ENCODE measurements at places on chromosomes 1 and 21.

DNA sequence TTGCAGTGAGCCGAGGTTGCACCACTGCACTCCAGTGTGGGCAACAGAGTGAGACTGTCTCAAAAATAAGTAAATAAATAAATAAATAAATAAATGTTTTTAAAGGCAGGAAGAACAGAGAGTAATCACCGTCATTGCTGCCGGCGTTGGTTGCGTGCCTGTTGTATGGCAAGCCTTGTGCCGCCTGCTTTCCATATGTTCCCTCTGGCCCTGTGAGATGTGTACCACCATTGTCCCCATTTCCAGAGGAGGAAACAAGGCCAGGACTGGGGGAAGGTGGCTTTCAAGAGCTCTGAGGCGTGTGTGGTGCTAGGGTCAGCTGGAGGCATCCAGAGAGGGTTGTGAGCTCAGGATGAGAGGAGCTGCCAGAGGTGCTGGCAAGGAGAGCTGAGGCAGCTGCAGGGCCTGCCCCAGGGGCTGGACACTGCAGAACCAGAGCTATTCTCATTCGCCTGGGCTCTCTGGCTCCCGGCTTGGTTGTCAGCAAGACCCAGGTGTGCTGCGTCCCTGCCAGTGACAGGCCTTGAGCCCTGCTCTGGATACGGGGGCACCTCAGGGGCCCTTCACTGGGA is 5.2 kb upstream of the MARCKSL1 start:
- DNase-seq, result no peak

GRCh38 chr1:154408174-154408777 is 3.1 kb downstream of the IL6R start:
- no peak for DNase-seq

DNA sequence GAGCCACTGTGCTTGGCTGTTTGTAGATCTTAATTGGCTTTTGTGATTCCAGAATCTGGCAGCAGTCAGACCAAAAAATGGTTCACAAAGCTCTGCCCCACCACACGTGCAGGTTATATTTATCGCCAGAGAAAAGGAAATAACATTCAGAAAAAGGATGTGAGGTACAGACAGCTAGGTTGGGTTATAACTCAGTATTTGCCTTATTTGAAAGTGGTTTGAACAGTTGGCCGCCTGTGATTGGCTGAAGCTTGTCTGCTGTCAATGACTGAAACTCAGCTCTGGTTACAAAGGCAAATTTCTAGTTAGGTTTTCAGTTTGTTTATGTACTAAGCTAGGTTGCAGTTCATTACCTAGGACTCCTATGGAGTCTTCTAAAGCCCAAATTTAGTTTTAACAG is 9.6 kb downstream of the SH3BGR start:
- DNase-seq, result no peak

DNA sequence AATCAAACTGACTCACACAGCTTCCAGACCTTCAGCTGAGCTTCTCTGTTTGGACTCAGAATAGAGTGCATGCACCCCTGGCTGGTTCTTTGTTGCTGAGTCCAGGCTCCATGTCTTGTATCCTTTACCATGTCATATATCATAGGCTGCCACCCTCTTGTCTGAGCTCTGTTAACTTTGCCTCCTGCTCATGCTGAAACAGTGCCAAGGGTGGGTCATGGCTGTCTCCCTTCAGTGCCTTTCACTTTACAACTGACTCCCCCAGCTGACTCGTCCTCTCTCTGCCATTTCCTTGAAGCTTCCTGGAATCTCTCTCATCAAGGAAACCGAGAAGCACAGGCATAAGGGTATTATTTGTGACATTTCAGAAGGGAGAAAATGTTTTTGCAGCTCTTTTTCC is 885.3 kb downstream of the TTLL7 start:
- DNase-seq, result no peak

- no peak for DNase-seq
These were observed 178.8 kb upstream of the ARHGEF16 start for GRCh38 chr1:3275471-3276340.

DNA sequence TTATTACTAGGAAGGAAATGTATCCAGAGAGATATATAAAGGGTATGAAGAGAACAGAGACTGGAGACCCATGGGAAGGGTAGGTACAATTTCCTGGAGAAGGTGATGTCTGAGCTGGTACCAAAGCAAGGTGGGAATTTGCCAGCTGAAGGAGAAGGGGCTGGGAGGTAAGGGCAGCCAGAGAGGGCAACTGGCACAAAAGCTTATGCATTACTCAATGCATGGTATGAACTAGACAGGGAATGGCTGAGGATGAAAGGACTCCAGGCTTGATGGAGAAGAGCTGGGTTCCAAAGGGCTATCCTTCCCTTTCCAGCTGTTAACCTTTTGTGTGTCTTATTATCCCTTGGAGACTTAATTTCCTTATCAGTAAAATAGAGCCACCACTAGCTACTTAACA is 113.6 kb upstream of the GADD45A start:
- no peak for DNase-seq

DNA sequence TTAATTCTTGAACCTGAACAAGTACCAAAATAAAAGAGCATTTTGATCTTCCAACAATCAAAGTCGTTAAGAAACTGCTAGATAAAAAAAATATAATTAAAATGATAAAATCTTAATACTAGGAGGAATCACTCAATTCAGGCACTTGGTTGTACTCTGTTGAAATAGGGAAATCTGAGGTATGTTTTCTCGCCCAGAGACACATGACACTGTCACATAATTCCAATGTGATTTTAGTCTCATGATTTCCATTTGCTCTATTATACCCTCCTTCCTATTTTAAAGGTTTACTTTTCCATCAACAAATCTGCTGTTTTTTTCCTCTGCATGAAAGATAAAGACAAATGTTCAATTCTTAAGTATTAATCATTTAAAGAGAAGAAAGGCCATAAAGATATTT is 97.6 kb downstream of the ZZZ3 start:
- no peak for DNase-seq

- DNase-seq, result no peak
These were observed 18.4 kb downstream of the LORICRIN start for GRCh38 chr1:153277852-153278251.
